ENCODE measurements at places on chromosomes 4 and X. TPM values are rescaled to one million over a fixed set of nuclear protein-coding genes. Genes with fewer than 3 reads are reported as not detected.

PAGE4 gene
- not detected for total RNA-seq

GRCh38 chr4:37095925-37096324 lies 148.6 kb upstream of the NWD2 start:
- no peak for DNase-seq

DNA sequence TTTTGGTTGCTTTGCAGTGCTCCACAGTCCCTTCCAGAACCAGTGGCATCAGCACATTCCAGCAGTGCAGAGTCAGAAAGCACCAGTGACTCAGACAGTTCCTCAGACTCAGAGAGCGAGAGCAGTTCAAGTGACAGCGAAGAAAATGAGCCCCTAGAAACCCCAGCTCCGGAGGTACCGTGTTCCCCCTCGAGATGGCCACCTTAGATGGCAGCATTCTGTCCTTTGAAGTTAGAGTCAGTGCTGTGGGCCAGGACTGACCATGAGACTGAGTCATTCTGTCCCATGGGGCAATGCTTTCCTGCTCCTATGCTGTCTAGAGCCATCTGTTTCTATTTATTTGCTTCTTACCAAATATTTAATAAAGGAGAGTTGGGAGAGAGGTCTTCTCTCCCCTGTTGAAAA lies 112.3 kb downstream of the KLHL8 start:
- DNase-seq: peak; percentile 39

DNA sequence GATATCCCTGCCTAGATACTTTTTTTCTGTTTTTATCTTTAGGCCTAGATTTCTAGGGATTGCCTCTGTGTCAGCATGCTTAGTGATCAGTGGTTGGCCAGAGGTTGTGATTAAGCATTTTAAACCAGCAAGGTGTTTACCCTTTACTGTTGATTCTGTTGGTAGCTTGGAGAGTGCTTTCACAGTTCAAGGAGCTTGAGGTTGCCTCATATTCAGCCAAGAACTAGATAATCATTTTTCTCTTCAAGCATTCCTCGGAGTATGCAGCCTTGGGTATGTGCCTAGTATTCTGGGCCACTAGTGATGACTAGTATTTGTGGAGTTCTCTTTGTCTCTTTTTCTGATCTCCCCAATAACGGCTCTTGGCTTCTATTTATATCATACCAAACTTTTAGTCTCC lies 20.4 kb downstream of the APOOL start:
- no peak for DNase-seq

- no peak for DNase-seq
These were observed 86.3 kb upstream of the RAPGEF2 start for GRCh38 chr4:159016593-159017024.

Measured in tibial nerve (tissue), 4 donors.